ENCODE measurements at places on chromosomes 6 and 20.

- no peak for DNase-seq
Observed at GRCh38 chr20:23541330-23541729, 27.0 kb downstream of the CST9L start.

DNA sequence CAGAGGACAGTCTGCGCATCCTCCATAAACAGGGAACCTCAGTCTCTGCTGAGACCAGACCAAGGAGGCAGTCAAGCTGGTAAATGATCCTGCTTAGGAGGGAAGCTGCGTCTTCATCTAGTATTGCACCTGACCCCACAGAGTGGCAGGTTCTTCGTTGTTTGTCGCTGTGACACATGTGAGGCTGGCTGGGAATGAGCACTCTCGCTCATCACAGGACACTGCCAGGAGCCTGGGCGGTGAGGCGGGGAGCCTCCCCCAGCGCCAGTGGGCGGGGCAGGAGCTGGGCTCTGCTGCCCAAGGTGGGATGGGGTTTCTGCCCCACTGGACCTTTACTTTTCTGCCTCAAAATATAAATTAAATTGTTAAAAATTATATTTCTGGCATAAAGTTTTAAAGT, 48.4 kb upstream of the SYNDIG1 start:
- no peak for DNase-seq

- DNase-seq, result no peak
Observed at GRCh38 chr20:44582311-44583025, at the start of gene PKIG. Gene PKIG (plus strand): TSS chr20:44582579. CDS start chr20:44614557, 31,978 bp downstream.

DNA sequence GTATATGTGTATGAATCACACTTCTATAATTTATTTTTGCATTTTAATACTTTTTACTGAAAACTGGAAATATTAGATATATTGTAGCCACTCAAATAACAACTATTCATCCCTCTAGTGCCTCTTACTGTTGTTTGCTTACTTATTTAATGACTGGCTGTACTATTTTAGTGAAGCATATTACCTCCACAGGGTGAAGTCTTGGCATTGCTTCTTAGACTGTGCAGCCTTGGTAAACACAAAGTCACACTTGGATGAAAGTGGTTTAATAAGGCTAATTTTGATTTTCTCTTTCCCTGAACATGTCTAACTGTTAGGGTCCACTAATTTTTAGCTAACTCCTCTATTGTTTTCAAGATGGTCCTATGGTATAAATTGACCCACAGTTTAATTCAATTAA, 1043.2 kb upstream of the ADGRB3 start:
- no peak for DNase-seq

DNA sequence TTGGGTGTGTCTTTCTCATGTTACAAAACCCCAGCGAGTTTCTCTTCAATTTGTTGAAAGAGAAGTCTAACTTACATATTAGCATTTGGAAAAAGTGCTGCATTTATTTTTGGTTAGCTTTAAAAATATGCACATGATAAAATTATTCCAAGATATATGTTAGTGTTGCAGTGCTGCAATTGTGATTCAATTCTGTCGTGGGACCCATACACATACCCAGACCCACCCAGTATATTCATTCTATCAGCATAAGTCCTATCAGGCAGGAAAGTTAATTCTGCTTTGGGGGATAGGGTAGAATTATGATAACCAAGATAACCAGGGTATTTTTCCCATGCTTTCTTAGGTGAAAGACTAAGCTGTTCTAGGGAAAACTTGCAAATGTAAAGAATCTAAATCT, 313.5 kb downstream of the EPHA7 start:
- DNase-seq, result no peak

- DNase-seq, result no peak
Observed at GRCh38 chr20:50308513-50309279, 118.1 kb downstream of the CEBPB start.

DNA sequence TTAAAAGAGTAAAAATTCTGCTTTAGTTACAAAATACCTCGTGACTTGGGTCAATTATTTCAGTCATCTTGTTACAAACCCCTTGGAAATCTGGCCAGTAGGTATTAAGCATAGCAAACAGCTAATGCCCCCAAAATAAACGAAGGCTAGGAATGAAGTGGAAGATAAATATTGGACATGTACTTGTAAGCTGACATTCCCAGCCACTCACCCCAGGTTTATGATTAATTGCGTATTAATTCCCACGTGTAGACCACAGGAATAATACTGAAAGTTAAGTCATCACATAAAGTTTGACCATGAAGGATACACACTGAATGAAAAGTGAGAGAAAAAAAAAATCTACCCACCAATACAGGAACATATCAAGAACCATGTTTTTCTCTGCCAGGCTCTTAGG, 936.5 kb upstream of the ADGRB3 start:
- no peak for DNase-seq

DNA sequence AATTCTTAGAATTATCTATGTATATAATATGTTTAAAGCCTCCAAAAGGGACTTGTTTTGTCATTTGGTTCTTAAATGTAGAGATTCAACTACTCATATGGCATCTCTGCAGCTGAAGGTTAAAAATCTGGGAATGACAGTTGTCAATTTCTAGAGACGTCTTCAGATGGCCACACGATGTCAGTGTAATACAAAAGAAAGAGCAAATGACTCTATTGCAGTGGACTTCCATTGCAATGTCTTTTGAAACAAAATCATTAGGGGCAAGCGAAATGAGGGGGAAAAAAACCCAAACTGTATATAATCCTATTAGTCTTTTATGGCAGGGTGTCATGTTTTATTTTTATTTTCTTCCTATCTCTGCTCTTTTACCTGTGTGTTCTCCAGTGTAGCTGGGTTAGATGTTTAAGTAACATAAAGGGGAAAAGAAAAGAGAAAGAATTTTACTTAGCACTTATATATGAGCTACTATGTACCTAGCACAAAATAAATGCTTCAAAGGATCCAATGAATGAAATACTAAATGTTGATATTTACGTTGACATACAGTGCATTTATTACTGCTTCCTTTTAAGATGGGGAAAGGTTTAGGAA, 26.2 kb downstream of the CCN2 start:
- DNase-seq, result no peak

DNA sequence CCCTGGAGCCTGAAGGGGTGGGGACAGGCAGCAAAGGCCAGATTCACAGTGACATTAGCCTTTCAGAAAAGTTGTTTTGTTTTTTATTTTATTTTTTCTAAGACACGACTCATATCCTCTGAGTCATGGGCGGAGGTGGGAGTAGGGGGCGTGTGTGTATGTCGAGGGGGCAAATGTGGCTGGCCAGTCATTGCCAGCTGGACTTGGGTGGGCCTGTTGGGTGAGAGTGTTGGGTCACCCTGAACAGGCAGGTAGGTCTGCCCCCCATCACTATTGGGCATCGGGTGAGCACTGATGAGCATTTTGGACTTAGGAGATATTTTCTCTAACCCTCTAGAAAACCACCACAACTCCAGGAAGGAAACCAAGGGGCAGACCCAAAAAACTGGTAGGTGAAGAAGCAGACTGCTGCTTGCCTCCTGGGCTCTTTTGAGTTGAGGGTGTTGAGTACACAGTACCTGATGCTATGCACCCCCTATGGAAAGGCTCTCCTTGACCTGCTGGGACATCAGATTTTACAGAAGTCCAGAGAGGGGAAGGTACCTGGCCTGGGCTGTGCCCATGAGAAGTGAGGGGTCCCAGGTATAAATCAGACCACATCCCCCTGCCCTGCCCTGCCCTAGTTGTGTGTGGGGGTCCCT, 5.6 kb downstream of the SMIM29 start:
- DNase-seq, result no peak

- no peak for DNase-seq
Observed at GRCh38 chr20:34171640-34172039, 59.6 kb upstream of the EIF2S2 start.

DNA sequence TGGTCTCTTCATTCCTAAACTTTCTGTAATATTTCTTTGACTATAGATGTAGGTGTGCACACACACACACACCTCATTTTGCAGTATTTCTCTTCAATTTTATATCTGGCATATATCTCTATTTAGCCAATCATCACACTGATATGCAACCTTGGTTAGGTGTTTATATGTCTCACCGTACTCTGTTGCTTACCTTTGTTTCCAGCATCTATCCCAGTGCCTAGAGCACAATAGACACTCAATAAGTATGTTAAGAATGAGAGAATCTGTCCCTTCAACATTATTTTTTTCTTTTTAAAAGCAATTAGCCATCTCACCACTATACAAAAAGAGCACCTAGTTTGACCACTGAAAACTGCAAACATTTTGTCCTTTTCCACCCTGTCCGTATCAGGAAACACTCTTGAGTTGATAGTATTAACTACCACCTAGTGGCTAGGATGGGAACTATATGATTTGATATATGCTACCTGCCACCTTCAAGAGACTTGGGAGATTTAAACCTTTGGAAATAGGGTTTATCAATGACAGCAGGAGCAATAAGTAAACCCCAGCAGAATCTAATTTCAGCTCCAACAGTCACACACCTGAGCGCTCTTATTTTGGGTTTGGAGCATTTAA, 48.7 kb upstream of the RSPO3 start:
- no peak for DNase-seq

GRCh38 chr20:44829688-44830087, 19.3 kb upstream of the RIMS4 start:
- no peak for DNase-seq

DNA sequence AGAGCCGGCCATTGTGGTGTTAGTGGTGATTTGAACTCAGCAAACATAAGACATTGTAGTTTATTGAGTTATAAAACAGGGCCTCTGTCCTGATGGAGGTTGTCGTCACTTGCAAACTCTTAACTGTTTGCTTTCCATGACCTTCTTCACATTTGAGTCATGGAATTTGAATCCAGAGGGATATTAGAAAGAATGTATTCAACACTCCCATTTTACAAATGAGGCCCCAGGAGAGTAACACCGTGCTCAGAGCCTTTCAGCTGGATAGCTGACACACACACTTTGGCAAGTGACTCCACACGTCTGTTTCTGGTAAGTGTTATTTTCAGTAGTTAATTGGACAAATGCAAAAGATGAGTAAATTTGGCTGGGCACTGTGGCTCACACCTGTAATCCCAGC, 72.4 kb upstream of the XRN2 start:
- DNase-seq, result no peak

DNA sequence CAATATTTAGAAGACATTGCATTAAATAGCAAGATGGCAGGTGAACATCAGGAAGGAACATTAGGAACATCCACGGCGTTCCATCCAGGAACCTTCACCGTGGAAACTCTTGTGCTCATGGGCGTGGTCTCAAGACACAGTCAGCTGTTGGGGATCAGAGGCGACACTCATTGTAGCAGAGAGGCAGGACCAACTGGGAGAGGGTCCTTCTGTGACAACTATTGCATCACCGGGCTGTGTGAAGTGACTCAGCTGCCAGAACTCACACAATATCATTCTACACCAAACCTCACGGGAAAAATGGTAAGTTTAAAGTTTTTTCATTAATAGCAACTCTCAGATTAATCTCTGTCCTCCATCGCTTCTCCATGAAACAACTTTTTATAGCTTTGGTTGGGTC, 334.8 kb upstream of the SULF2 start:
- no peak for DNase-seq

- no peak for DNase-seq
Observed at GRCh38 chr6:103139377-103139776, 1720.3 kb downstream of the HACE1 start.

DNA sequence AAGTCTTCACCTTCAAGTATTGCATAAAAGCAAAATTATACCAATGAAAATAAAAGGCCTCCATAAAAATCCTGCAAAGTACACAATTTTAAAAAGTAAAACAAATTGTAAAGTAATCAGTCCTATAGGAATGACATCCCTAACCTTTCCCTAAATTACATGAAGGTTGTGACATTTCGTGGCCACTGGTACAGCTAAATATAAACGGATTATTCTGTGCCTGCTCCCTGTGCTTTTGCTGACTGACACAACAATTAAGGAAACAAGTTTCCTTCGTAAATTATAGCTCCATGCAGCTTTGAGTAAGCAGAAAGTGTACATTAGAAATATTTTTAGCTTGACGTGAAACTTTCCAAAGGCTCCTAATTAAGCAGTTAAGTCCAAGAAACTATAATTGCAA, 222.8 kb downstream of the KCNQ5 start:
- no peak for DNase-seq

- no peak for DNase-seq
Observed at GRCh38 chr6:105105094-105105493, 74.7 kb downstream of the POPDC3 start.

GRCh38 chr6:111263837-111264236, 176.5 kb downstream of the SLC16A10 start:
- DNase-seq, result no peak

GRCh38 chr6:148932731-148933130, 185.9 kb downstream of the UST start:
- no peak for DNase-seq

GRCh38 chr6:73612611-73613010, 41.2 kb downstream of the SLC17A5 start:
- no peak for DNase-seq

DNA sequence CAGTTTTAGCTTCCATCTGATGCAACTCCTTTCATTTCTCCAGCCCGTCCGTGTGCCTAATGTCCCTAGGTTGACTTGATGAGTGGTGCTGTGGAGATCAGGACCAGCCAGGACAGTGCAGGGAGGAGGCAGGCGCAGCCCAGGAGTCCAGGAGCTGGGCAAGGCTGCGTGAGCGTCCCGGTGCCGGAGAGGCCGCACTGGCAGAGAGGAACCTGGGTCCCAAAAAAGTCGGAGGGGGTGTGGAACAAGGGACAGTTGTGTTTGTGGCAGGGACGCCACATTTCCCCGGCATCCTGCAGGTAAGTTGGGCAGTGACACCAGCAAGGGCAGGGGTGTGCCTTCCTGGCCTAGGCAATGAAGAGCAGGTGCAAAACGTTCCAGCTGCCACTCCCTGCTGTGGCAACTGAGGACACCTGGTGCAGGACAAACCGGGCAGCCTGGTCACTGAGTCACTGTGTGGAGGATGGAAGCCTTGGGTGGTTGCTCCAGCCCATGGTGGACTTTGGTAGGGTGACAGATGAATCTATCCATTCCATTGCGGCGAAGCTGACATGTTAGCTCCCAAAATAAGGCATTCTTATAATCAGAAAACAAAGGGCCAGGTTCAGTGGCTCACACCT, 53.2 kb downstream of the RAMACL start:
- DNase-seq, result no peak

- no peak for DNase-seq
Observed at GRCh38 chr6:107732461-107732860, 91.7 kb downstream of the SCML4 start.

DNA sequence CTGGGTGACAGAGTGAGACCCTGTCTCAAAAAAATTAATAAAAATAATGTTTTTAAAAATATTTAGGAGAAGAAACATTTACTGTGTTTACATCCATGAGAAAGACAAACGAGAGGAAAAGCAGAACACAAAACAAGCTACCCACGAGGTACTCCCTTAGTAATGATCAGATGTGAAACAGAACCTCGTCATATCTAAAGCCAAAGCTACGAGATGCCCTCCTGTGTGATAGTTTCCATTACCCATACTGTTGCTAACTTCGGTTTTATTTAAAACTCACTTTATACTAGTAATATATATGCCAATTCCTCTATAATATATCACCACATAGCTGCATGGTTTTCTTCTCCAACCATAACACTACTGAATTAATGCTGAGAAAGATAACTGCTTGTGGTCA, 21.1 kb downstream of the SUMO4 start:
- no peak for DNase-seq

GRCh38 chr20:4439461-4439860, 282.2 kb upstream of the PRND start:
- no peak for DNase-seq

Data from stimulated activated CD8-positive, alpha-beta memory T cell treated with anti-CD3 and anti-CD28 coated beads, Interleukin-4, amount 100 ng/mL, for 4 hours (primary cell).